Ammon's horn (tissue), 1 donor: ENCODE measurements at places on chromosomes 12 and 14.

DNA sequence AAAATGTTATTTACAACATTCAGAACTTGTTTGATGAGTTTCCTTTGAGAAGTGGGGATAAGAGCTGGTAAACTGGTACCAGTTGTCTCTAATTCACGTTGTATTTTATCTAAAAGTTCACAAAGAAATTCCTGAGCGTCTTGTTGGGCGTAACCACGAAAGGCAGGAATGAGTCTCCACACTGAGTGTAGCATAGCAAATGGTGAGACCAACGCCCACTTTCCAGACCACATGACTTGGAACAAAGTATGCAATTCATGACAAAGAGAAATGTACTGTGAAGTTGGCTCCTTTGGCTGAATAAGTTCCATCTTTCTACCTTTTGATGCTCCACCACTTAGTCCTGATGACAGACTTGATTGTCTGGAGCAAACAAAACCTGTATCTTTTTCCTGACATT is 18.4 kb downstream of the USP44 start:
- DNase-seq: no peak

- peak; percentile 64 for DNase-seq
Measured at GRCh38 chr12:54587315-54587873, 1.1 kb downstream of the PPP1R1A start.

GRCh38 chr14:100837805-100838350 is 12.0 kb downstream of the MEG3 start:
- DNase-seq: no peak

GRCh38 chr12:79114896-79115295 is 250.3 kb downstream of the SYT1 start:
- no peak for DNase-seq

DNA sequence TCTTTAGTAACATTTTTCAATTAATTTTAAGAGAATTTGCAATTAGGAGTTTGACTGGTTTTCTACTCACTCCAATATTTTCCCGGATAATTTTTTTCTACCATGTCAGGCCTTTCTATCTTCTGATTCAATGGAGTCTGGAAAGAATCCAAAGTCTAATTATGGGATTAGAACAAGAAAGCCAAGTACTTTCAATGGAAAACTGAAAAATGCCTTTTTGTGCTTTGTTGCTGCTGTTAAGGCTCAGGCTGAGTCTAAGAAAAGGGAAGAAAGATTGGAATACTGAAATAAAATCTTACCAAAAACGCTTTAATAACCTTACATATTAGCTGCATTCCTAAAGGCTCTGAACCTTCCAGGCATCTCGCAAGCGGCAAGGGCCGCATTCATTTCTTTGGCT is 24.4 kb upstream of the DHRS4 start:
- DNase-seq: peak; percentile 17

DNA sequence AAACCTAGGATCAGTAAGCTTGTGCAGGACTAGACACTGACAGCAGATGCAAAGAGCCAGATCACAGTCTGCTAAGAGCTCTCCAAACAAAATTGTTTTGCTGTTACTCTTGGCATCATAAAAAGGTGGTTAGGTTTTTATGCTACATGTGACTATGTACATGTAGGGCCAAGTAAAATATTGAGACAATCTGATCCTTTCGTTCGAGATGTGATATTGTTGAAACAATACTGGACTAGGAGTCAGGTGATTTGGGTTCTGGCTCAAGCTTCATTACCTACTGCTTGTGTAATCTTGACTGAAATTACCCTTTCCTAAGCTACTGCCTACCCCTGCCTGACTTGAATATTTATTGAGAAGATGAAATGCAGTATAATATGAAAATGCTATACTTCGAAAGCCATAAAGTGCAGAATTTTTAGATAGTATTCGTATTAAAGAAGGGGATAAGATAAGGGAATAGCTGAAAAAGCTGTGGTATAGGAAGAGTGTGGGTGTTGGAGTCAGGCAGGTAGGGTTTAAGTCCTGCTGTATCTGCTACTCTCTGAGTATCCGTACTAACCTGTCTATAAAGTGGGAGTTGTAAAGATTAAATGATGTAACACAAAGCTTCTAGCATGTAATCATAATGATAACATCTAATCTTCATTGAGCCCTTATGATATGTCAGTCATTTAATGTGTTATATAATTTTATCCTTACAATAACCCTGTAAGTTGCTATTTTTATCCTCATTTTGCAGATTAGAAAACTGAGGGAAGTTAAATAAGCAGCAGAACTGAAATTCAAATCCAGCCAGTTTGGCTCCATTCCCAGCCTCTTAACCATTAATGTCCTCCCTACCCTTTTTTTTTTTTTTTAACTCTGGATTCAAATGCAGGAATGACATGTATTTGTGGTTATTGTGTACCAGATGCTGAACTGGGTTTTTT is 38.6 kb upstream of the ATF1 start:
- DNase-seq: no peak

- DNase-seq: no peak
Measured at GRCh38 chr12:15629761-15630160, 159.4 kb downstream of the EPS8 start.

GRCh38 chr12:76942267-76942666 is 63.4 kb upstream of the CSRP2 start:
- no peak for DNase-seq

- DNase-seq: no peak
Measured at GRCh38 chr14:74509587-74510222, 16.1 kb downstream of the ISCA2 start.

- DNase-seq: no peak
Measured at GRCh38 chr14:88470542-88471440, 84.0 kb downstream of the PTPN21 start.

- no peak for DNase-seq
Measured at GRCh38 chr14:95067526-95067925, 89.8 kb downstream of the DICER1 start.

GRCh38 chr14:71523630-71524319 is 408.5 kb upstream of the RGS6 start:
- DNase-seq: no peak

DNA sequence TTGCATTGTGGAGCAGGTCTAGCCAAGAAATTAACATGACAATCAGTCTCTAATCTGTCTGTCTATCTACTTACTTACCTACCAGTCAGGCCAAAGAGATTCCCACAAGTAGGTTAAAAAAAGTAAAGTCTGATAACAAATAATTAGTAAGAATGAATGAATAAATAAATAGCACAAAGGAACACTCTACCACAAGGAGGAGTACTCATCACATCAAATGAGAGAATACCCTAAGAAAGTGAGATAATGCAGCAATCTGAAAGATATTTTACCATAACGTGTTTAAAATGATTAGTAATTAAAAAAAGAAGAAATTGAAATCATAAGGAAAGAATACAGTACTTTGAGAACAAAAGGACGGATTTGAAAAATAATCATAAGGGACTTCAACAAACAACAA is 187.2 kb downstream of the SYNE2 start:
- no peak for DNase-seq

- no peak for DNase-seq
Measured at GRCh38 chr14:38727731-38728130, 375.3 kb downstream of the SEC23A start.

- DNase-seq: no peak
Measured at GRCh38 chr12:123057513-123058265, 77.2 kb downstream of the ARL6IP4 start.

- DNase-seq: no peak
Measured at GRCh38 chr12:51293696-51294095, 23.5 kb upstream of the SMAGP start.

- DNase-seq: no peak
Measured at GRCh38 chr14:38107216-38107631, 100.5 kb upstream of the SSTR1 start.

GRCh38 chr12:20507711-20508110 is 139.4 kb downstream of the PDE3A start:
- DNase-seq: peak; percentile 10
